Foreskin keratinocyte (primary cell): ENCODE measurements at places on chromosomes 5 and 9.

DNA sequence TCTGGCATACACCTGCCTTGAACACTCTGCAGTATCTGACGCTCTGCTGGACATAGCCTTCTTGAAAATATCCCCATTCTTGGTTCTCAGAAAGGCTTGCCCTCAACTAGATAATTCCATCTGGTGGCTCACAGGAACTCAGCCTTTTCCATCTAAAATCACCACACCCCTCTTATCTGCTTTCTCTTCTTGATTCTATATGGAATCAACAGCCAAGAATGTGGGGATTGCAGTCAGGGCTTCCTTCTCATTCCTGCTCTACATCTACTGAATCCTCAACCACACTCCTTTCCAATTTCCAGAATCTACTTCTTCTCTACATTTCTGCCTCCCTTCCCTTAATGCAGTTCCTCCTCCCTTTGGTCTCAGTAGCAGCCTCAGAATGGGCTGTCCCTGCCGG is 170.1 kb downstream of the SEMA5A start:
- no peak for DNase-seq

- DNase-seq = no peak
Observed at GRCh38 chr5:97538912-97539311, 355.9 kb upstream of the RIOK2 start.

DNA sequence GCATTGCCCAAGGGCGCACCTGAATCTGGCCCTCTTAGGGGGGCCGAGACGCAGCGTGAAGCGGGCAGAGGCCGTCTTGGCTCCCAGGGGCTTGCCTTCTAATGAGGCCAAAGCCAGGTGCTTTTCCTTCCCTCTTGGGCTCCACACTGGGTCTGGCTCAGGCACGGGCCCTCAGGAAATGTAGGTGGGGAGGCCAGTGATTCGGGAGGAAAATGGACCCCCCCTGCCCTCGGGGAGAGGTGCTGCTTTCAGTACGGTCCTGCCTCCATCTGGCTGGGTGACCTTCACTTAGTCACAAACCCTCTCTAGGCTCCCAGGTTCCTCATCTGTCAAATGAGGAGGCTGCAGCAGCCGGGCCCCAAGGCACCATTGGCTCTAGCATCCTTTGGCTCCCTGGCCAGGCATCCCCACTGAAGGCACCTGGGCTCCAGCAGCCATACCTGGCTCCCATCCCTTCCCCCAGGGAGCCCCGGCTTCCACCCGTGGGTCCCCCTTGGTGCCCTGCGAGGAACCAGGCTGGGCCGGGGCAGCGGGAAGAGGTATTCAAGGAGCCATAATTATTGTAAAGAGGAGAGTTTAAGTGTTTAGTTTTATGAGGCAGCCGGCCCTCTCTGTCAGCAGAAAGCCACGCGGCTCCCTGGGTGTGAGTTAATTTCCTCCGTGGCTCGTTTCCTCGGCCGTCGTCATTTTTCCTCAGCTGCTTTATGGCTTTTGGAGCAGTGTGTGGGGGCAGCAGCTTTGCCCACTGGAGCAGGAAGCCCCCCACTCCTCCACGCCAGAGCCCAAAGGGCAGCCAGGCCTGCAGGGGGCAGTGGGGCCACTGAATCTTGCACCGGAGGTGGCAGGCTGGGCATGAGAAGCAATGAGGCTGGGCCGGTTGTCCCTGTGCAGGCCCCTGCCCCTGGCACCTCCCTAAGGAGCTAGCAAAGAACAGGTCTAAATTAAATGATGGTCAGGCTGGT is 24.9 kb upstream of the UNC5A start:
- DNase-seq = no peak

DNA sequence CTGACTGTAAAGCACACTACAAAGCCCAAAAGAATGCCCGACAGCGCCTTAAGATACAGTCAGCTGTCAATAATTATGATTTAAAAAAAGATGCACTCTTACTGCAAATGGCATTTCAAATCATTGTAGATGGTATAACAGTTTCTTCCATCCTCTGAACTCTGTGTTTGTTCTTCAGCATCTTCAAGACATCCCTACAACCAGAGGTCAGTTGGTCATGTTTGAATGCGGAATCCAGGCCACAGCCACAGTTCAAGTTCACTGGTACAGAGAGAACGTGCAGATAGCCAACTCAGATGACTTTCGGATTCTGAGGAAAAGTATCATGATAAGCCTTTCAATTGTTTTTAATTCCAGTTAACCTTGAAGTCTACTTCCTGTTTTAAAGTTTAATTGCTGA is 8.7 kb upstream of the MYOT start:
- DNase-seq = no peak

DNA sequence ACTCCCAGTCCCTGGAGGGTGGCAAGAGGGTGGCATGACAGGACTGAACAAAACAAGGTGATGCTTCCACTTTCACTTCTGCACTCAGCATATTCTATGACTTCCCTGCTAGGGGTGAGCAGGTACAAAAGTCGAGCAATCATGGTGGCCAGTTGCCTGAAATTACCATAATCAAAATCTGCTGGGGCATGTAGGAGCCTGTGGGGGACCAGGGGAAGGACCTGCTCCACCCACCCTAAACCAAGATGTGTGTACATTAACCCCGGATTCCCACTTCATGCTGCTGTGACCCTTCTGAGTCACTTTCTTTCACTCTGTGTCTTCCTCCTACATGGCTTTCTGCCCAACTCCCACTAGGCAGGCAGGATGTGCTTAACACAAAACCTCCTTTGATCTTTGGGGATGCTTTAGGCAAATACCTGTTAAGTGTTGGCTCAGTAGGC is 73.3 kb upstream of the PHF24 start:
- DNase-seq = no peak

DNA sequence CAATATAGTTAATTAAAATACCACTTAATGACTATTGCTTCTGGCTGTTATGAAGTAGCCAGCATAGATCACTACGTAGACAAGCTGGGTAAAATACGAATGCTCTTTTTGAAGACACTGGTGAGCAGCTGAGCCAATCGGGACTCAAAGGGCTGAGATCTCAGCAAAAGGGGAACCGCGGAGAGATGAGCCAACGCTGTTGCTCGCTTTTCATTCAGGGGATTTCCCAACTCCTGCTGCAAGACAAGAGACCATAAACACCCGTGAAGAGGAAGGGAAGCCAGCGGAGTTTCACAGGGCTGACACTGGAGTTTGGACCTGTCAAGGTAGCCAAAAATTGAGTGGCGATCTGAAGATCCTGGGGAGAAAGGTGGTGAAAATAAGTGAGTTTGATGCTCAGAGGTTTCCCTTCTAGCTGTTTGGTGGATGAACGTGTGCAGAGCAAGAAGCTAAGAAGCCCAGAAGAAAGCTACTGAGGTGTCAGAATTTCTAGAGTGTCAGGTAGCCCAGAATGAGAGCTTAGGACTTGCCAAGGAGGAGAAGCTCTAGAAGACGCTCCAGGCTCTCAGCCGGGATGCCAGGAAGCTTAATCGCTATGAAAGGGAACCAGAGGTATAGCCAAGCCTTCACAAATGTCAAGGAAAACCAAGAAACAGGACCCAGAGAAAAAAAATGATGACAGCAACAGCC is 79.6 kb upstream of the RNU6ATAC start:
- peak; percentile 10 for DNase-seq

- no peak for DNase-seq
Observed at GRCh38 chr9:68749135-68749534, 44.1 kb downstream of the PIP5K1B start.

- no peak for DNase-seq
Observed at GRCh38 chr5:14760548-14761002, 96.1 kb downstream of the OTULIN start.

DNA sequence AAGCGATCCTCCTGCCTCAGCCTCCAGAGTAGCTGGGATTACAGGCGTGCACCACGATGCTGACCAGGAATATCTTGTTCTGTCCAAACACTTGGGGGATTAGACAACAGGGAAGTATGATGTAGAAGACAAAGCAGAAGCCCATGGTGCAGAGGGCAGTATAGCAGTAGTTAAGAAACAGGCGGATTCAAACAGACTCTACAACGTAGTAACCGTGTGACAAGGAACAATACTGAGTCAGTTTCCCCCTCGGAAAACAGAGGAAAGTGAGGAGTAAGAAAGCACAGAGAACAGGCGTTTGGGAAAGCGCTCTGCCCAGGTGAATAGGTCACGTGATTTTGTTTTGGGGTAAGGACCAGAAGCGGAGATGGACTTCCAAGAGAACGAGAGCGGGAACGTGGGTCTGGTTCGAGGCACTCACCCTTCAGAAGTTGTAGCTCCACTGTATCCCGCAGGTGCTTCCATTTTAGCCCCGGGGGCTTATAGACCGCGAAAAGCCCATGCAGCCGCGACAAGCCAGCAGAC is 306 bp downstream of the TRUB2 start:
- no peak for DNase-seq
